Aorta (tissue), 5 donors: ENCODE measurements at places on chromosomes 12 and 14. TPM values are rescaled to one million over a fixed set of nuclear protein-coding genes. Genes with fewer than 3 reads are reported as not detected.

- H3K27me3 ChIP-seq: no peaks in the 10 kb centered on the region
- H3K36me3 ChIP-seq: no peaks in the 10 kb centered on the region
- H3K4me1 ChIP-seq: no peaks in the 10 kb centered on the region
- peak within 1 kb of the TSS; percentile 87 for H3K4me3 ChIP-seq
- H3K27ac ChIP-seq: no peak within 1 kb of the TSS
Observed at GRCh38 chr12:23949348-23950209, at the start of gene SOX5. SOX5 (minus strand) TSS chr12:23949670; CDS start chr12:23949601, 69 bp downstream.

- H3K4me3 ChIP-seq: no peak overlapping the region
- no peaks in the 10 kb centered on the region for H3K4me1 ChIP-seq
- no peak for DNase-seq
- no peaks in the 10 kb centered on the region for H3K36me3 ChIP-seq
Observed at GRCh38 chr14:79080040-79080439, 909.9 kb downstream of the NRXN3 start.

GRCh38 chr14:36505892-36506731 is 13.9 kb downstream of the NKX2-1 start:
- H3K27me3 ChIP-seq: peaks cover 7% of the 10 kb centered on the region
- H3K36me3 ChIP-seq: no peaks in the 10 kb centered on the region
- H3K4me1 ChIP-seq: no peaks in the 10 kb centered on the region
- no peak overlapping the region for H3K27ac ChIP-seq

DNA sequence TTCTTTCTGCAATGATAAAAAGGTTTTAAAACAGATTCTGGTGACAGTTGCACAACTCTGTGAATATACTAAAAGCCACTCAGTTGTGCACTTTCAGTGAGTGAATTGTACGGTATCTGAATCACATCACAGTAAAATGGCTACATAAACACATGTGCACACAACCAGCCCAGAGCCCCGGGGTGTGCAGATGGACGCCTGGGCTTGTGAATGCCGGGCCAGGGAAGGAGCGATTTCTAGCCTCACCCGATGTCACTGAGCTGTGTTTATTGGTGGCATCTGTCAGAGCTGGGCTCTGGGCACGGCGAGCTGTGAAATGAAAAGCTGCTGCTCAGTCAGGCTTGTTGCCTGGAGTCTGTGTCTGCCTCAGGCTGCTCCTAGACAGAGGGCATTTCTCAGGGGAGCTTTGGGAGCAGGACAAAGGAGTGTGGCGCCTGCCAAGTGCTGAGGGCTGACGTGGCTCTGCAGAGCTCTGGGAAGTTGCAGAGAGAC is 25.9 kb downstream of the RHOF start:
- DNase-seq: peak; percentile 87
- no peaks in the 10 kb centered on the region for H3K27me3 ChIP-seq
- H3K27ac ChIP-seq: no peak overlapping the region
- no peaks in the 10 kb centered on the region for H3K36me3 ChIP-seq

Gene KRT77
- not detected for total RNA-seq

Gene FAM177A1
- 70.7 TPM for total RNA-seq

Gene LUM
- total RNA-seq: 118 TPM

DNA sequence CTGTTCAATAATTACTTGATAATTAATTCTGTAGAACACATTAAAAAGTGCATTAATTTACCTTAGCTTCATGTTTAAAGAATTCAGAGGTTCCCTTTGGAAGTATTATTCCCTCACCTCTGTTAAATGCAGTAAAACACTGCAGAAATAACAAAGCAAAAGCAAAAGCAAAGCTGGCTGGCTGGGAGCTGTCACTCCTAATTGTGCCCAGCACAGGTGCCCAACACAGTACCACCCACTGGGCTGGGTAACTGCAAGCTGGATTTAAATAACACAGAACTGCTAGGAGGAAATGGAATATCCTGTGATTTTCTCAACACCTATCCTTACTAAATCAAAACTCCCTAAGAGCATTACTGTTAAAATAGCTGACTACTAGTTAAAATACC is 72.6 kb downstream of the SLC2A13 start:
- H3K36me3 ChIP-seq: no peaks in the 10 kb centered on the region
- H3K4me1 ChIP-seq: no peaks in the 10 kb centered on the region
- H3K27me3 ChIP-seq: no peaks in the 10 kb centered on the region
- no peak for DNase-seq
- no peak overlapping the region for H3K27ac ChIP-seq

GRCh38 chr14:31858868-31859267 is 218.2 kb upstream of the ARHGAP5 start:
- no peak for DNase-seq
- H3K36me3 ChIP-seq: no peaks in the 10 kb centered on the region
- no peak overlapping the region for H3K27ac ChIP-seq
- no peaks in the 10 kb centered on the region for H3K27me3 ChIP-seq
- H3K4me3 ChIP-seq: no peak overlapping the region

- no peaks in the 10 kb centered on the region for H3K36me3 ChIP-seq
- H3K4me1 ChIP-seq: no peaks in the 10 kb centered on the region
- H3K27ac ChIP-seq: no peak overlapping the region
- H3K27me3 ChIP-seq: no peaks in the 10 kb centered on the region
- no peak overlapping the region for H3K4me3 ChIP-seq
Observed at GRCh38 chr12:90618586-90618985, 336.4 kb downstream of the CCER1 start.

GRCh38 chr14:75904311-75904710 is 77.5 kb downstream of the TGFB3 start:
- H3K4me3 ChIP-seq: no peak overlapping the region
- peaks cover 2% of the 10 kb centered on the region for H3K36me3 ChIP-seq
- H3K27me3 ChIP-seq: no peaks in the 10 kb centered on the region
- no peak for DNase-seq
- no peaks in the 10 kb centered on the region for H3K4me1 ChIP-seq
- no peak overlapping the region for H3K27ac ChIP-seq

Gene CIROP
- 0.18 TPM for total RNA-seq

DNA sequence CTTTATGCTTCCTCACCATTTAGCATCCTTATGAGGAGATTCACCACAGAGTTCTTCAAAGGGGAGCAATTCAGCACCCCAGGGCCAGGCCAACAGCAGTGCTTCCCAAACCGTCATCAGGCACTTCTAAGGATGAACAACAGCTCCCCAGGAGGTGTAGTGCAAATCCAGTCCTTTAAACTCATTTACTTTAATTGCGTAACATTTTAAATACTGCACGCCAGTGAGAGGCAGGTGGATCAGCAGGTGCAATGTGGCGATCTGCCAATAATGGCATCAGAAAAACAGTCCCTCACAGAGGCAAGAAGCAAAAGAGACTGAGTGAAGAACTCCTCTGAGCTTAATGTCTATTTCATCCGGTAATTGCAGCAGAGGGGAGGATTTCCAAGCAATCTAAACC is 770.9 kb upstream of the FOXG1 start:
- no peaks in the 10 kb centered on the region for H3K36me3 ChIP-seq
- no peaks in the 10 kb centered on the region for H3K4me1 ChIP-seq
- DNase-seq: no peak
- H3K4me3 ChIP-seq: no peak overlapping the region
- H3K27ac ChIP-seq: no peak overlapping the region
